ENCODE measurements at places on chromosomes 3 and 15.

DNA sequence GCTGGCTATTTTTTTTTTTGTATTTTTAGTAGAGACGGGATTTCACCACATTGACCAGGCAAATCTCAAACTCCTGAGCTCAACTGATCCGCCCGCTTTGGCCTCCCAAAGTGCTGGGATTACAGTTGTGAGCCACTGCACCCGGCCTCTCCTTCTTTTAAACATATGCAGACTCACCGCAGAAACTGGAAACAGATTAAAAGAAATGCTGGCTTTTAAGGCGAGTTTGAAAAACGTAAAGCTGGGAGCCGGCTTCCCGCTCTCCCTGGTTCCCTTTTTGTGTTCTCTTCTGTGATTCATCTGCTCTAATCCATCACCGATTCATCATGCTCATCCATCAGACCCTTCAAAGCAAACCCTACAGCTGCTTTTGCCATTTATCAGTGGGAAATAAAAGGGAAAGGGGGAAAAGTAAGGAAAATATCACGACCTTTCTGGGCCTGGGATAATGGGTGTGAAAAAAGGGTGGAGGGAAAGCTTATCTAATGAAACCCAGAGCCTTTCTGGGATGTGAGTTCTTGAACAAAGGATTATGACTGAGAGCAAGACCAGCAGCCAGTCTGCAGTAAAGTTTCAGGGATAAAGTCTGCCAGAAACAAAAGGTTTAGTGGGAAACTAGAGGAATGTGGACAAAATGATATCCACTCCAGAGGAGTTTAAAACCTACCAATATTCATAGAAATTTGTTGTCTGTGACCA, 92.3 kb upstream of the LRIG1 start:
- DNase-seq, result no peak

- DNase-seq, result no peak
Measured at GRCh38 chr3:129592381-129593131, 13.9 kb downstream of the PLXND1 start.

- no peak for DNase-seq
Measured at GRCh38 chr15:59372352-59373211, at the start of gene MYO1E. TSS of gene MYO1E (minus strand) at chr15:59372871. CDS start at chr15:59372500, 371 bp downstream.

GRCh38 chr15:54812383-54812782, 384.4 kb downstream of the RSL24D1 start:
- DNase-seq, result no peak

- DNase-seq, result no peak
Measured at GRCh38 chr3:73176941-73177340, 115.5 kb downstream of the EBLN2 start.

GRCh38 chr3:12437861-12438260, 46.4 kb upstream of the TSEN2 start:
- no peak for DNase-seq

DNA sequence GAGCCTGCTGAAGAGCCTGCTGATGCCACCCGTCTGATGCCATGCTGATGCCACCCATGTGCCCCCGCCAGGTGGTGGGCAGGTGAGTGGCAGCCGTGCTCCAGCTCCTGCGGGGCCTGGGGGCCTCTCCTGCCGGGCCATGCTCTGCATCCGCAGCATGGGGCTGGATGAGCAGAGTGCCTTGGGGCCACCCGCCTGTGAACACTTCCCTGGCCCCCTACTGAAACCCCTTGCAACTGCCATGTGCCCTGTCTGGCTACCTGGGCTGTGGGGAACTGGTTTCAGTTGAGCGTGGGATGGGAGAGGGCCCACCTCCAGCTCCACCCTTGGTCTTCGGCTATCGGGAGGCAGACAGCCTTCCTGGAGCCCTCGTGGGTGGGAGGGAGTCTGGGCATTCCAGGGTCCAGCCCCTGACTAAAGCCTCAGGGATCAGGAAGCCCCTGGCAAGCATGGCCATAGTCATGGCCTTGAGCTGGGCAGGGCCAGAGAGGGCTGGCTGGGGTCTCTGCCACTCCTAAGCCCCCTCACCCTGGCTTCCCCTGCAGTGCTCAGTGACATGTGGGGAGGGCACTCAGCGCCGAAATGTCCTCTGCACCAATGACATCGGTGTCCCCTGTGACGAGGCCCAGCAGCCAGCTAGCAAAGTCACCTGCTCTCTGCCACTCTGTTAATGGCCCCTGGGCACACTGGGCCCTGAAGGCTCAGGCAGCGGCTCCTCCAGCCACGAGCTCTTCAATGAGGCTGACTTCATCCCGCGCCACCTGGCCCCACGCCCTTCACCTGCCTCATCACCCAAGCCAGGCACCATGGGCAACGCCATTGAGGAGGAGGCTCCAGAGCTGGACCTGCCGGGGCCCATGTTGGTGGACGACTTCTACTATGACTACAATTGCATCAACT, 92.2 kb downstream of the TBC1D2B start:
- DNase-seq, result no peak

DNA sequence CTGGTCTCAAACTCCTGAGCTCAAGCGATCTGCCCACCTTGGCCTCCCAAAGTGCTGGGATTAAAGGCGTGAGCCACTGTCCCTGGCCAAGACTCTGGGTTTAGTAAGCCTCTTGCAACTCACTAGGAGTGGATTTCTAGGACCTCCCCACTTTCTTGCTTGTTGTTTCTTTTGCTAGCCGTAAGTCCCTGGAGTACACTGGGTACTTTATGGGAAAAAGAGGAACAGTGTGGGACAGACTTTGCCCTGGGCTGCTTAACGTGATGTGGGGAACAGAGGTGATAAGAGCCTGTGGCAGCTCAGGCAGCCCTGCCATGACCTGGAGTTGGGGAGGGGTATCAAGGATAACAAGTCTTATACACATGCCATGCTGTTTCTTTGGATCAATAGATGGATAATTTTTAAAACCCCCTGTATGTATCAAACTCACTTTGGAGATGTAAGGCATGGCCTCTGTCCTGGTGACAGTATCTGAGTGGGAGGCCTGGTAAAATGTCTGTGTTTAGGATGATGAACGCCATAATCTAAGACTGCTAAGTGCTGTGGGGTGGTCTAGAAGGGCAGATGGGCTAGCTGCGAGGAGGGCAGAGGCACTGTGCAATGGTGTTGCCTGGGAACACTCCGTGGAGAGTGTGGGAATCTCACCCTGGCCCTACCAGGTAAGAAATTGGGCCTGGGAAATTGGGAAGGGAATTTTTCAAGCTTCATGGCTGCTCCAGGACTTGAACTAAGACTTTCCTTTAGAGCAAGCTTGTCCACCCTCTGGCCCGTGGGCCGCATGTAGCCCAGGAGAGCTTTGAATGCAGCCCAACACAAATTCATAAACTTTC, 54.8 kb downstream of the SMAD3 start:
- no peak for DNase-seq

- no peak for DNase-seq
Measured at GRCh38 chr3:145266368-145266767, 894.6 kb downstream of the PLOD2 start.

- peak; percentile 89 for DNase-seq
Measured at GRCh38 chr15:67120839-67121643, 55.6 kb downstream of the SMAD3 start.

- no peak for DNase-seq
Measured at GRCh38 chr3:37174532-37175126, at the start of gene LRRFIP2. TSS of gene LRRFIP2 (minus strand) at chr3:37174582. CDS start at chr3:37148983, 25,599 bp downstream.

DNA sequence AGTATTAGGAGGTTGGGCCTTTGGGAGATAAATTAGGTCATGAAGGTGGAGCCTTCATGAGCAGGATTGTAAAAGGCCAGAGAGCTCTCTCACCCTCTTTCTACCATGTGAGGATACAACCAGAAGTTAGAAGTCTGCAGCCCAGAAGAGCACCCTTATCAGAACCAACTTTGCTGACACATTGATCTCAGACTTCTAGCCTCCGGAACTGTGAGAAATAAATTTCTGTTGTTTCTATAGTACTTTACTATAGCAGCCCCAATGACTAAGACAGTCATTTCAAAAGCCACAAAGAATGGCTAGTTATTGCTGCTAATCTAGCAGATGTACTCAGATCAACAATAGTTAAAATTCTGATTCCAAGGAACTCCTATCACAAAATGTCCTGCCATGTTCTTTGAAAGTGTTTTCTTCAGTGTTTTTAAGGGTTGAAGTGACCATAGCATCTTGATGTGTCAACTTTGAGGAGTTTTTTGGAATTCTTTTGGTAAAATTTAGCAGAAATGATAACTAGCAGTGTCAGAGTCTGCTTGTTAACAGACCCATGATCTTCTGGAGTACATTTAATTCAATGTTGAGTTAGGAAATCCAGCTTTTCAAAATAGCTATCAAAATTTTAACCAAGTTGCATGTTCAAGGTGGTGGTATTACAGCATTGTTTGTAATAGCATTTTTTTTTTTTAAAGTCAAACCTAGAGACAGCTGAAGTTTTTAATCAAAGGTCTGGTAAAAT, 10.3 kb downstream of the DZIP3 start:
- DNase-seq, result no peak

DNA sequence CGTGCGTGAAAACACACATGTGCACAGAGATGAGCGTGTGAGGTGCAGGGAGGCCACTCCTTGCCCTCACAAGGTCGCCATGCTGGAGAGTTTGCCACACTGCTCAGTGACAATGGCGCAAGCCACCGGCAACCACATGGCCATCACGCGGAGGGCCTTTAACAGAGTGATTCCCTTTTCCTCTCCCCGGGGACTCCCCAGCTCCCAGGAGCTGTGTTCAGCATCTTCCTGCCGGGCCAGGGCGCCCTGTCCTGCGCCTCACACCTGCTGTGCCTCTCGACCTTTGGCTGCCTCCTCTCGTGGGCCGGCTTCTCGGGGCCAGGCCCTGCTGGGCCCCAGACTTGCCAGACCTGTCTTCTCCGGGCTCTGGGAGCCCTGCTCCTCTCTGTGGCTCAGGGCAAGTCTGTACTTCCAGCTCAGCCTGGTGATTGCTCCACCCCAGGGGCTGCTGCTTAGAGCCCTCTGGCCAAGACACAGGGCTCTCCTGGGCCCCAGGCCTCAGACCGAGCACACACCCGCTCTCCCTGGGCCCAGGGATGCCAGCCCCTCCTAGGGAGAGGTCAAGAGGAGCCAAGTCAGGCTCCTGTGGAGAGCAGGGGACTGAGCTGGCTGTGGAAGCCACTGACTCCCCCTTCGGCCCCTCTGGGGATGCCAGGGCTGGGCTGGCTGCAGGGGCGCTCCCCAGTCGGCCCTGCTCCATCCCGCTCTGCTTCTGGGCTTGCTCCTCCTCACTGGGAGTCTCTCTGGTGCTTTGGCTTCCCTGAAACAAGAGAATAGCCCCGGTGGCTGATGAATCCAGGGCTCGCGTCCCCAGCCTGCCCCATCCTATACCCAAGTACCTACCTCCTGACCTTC, 5.6 kb downstream of the CCDC9B start:
- no peak for DNase-seq

DNA sequence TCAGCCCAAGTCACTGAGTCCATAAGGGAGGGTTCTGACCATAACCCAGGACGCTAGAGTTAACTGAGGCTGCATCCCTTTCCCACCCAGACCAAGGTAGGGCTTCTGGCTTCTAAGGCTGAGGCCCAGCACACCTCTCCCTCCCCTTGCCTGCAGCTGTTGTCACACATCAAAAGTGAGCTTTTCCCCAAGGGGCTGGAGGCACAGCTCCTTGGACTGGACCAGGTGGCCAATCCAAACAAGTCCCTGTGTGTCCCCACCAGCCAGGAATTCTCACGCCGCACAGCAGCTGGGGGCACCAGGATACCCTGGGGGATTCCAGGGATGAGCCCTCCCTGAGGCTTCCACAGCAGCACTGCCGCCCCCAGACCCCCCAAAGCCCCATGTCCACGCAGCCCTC, 22.3 kb upstream of the ISLR2 start:
- DNase-seq, result no peak

- DNase-seq, result no peak
Measured at GRCh38 chr3:121997372-121997771, 24.7 kb downstream of the ILDR1 start.

GRCh38 chr3:17946619-17947018, 204.2 kb upstream of the TBC1D5 start:
- no peak for DNase-seq

DNA sequence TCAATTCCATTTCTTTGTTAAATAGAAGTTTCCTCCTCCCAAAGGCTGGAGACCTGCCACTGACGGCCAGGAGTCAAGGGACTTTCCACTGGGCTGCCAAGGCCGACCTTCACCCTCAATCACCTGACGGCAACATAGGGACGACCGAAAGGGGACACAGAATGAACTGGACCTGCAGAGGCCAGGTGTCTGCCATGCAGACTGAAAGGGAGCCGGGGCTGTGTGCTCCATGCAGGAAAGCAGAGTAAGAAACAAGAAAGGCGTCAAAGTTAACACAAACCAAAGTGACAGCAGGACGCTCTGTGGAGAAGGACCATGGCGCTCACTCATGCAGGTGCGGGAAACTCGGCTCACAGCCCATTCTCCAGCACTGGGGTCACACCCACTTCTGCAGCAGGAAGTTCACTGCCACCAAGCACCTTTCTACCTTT, 26.1 kb downstream of the ZXDC start:
- DNase-seq, result no peak

GRCh38 chr3:8622873-8623691, 21.5 kb downstream of the SSUH2 start:
- DNase-seq, result no peak

- no peak for DNase-seq
Measured at GRCh38 chr3:37903734-37904133, 42.1 kb downstream of the CTDSPL start.

- DNase-seq, result peak; percentile 31
Measured at GRCh38 chr3:49017971-49018706, at the start of gene DALRD3. TSS of gene DALRD3 (minus strand) at chr3:49018580. CDS start at chr3:49018564, 16 bp downstream.

- DNase-seq, result peak; percentile 21
Measured at GRCh38 chr15:99424978-99425656, 140.7 kb upstream of the MEF2A start.

DNA sequence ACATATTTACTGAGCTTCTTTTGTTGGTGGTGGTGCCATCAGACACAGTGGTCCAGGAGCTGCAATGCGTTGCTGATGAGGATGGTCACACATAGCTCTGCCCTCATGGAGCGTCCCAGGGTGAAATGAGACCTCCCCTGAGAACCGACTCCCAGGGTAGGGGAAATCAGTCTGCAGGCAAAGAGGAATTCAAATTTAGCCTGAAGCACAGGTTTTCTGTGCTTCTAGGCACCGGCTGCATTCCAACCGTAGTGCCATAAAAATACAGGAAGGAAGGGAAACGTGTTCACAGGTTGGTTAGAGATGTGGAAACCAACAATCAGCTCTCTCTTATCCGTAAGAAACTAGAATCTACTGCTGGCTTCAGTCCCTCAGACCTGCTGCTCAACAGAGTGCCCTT, 19.2 kb downstream of the SMAD3 start:
- DNase-seq, result no peak

GRCh38 chr15:98824595-98824994, 176.3 kb downstream of the IGF1R start:
- DNase-seq, result no peak

DNA sequence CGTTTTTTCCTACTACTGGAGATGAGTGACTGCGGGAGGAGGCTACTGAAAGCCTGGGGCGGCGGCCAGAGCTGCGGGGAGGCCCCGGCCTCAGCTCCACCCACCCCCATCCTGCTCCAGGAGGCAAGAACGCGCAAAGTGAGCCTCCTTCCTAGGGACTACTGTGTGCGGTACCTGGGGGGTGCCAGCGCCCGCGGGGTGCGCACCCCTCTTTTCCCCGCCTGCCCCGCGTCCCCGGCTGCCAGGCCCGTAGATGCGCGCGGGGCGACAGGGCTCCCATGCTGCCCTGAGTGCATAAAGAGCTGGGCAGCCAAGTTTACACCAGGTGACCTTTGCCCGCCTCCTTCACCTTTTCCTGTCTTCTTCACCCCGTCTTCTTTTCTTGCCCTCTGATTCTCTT, 2.5 kb upstream of the USF3 start:
- no peak for DNase-seq
